WERI-Rb-1 (cell line): ENCODE measurements at places on chromosomes 5 and 9.

GRCh38 chr5:14226992-14227391, 83.8 kb downstream of the TRIO start:
- no peak for DNase-seq

GRCh38 chr9:32915802-32916201, 85.6 kb downstream of the APTX start:
- DNase-seq, result no peak

DNA sequence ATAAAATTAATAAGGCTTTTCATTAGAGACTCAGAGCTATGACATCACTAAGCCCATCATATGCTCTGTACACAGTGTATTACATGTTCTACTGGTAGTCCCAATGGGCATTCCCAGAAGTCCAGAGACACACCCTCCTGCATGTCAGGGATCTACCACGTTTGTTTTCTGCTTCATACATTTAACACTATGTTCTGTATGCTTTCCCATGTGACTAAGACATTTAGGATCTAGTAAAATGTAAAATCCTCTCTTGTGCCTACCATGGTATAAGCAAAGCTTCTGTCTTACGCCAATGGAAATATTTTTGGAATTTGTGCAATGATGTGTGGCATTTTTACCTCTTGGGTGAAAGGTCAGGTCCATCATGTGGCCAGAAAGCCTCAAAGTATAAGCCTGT, 192.4 kb downstream of the ADAMTSL1 start:
- no peak for DNase-seq

DNA sequence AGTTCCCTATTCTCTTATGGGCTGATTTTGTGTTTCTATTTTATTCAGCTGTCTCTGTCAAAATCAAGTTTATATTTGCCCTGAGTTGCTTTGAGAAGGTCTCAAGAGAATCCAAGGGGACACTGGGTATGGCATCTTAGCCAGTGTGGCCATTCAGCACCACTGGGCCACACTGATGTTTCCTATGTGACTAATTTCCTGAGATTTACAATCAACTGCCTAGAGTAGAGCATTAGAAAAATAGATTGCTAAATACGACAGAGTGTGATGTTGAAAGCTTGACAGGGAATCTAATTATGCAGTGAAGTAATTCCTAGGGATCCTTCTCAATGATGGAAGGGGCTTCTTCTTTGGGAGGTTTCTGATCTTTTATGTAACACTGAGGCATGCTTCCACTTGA, 141.7 kb downstream of the SV2C start:
- DNase-seq, result no peak

- no peak for DNase-seq
Observed at GRCh38 chr5:149037817-149038216, 25.0 kb downstream of the SH3TC2 start.

DNA sequence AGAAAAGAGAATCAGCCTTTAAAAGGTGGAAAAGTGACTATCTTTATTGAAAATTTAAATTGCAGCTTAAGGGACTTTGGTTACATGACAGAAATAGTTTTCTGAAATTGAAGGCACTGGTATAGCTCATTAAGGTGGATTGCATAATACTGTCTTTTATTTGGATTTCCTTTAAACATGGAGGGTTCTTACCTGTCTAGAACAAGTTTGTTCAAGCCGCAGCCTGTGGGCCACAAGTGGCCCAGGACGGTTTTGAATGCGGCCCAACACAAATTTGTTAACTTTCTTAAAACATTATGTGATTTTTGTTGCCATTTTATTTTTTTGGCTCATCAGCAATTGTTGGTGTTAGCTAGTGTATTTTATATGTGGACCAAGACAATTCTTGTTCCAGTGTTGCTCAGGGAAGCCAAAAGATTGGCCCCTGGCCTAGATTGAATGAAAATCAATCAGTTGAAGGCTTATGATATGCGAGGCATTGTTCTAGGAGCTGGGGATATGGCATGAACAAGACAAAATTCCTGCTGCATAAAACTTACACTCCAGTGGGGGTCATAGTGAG, 18.0 kb downstream of the NNT start:
- DNase-seq, result no peak

DNA sequence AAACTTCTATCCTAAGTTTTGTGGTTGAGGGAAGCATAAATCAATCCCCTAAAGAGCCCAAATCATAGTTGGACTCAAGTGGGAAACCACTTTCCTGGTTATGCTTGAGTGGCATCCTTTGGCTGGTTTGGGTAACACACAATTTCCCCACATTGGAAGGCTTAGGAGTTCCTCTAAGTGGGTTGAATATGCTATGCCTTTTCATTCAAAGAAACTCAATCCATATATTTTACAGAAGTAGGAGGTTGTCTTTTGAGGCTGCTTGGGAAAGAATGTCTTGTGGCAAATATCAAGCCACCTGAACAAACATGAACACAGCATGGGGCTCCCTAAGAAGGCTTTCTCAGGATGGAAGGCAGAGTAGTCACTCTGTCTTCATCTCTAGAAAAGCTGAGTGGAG, 121.1 kb downstream of the SPATA31D1 start:
- DNase-seq, result no peak

DNA sequence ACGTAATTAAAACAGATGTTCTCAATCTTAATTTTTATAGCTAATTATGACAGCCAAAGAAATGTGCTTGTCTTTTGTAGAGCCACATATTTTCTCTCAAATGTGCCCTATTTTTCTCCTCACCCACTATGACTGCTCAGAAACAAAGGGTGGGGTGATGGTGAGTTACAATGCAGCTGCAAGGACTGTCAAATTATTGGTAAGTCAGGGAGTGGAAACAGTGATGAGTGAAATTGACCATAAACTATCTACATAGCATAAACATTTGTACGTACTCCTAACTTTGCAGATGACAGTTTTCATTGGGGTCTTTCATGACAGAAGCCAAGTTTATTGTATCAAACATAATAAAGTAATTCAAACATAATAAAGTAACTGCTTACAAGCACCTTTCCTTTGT, 215.9 kb downstream of the MCTP1 start:
- DNase-seq, result no peak

DNA sequence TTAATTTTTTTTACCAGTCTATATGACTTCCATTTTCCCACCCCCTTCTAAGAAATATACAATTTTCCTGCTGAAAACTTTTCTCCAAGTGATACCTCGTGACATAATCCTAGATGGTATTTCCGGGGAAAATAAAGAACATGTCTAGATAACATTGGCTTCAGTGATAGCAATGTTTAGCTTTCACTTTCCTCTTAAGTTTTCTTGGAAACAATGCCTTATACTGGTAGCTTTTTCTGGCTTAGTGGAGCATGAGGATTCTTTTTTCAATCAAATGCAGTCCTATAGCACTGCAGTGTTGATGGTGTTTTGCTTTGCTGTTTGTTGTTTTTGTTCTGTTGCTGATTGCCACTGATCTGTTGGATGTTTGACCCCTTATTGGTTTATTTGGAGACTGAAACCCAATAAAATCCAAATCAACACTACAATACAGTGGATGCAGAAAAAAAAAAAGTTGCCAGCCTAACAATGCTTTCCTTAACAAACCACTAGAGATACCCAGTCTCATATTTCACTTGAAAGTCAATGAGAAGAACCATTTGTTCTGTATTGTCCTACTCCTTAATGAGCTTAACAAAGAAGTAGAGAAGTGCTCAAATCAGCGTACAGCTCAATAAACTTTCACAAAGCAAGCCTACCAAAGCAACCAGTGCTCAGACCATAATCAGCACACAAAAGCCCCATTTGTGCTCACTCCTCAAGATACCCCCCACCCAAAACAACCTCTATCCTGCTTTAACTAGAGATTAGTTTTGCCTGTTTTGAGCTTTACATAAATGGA, 74.2 kb upstream of the GRAMD2B start:
- DNase-seq, result no peak

DNA sequence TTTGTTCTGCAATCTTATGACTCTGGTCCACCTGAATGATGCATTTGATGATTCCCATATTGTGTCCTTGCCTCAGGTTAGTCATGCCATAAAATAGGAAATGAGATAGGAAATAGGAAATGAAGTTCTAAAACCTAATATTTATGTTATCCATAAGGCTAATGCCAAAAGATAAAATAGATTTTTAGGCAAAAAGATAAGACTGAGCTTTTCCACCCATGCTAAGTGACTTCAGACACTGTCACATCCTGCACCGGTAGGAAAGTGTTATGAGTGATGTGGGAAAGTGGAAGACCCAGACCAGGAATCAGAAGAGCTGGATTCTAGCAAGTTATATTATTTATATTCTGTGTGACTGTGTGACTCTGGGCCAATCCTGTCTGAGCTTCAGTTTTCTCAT, 600.8 kb upstream of the DMAC1 start:
- DNase-seq, result no peak

- no peak for DNase-seq
Observed at GRCh38 chr5:132214491-132214890, 13.2 kb downstream of the P4HA2 start.

GRCh38 chr5:169356181-169356580, 55.2 kb upstream of the SLIT3 start:
- DNase-seq, result no peak

DNA sequence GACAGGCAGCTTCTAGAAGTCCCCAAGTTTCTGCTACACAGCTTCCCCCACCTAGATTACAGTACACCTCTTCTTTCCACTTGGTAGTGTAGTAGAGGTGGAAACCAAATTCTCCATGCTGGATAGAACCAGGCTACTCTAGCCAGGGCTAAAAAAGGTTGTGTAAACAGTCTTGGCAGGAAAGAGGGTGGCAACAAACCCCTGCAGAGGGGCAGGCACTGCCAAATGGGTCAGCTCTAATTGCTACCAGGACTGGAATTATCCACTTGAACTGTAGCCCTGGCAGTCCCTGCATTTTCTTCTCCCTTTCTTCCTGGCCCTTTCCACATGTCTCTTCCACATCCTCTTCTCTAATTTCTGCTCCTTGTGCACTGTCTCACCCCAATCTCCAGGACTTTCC, 24.8 kb downstream of the RANBP3L start:
- DNase-seq, result no peak

GRCh38 chr5:76583163-76584047, 39.8 kb downstream of the F2RL2 start:
- DNase-seq, result no peak

DNA sequence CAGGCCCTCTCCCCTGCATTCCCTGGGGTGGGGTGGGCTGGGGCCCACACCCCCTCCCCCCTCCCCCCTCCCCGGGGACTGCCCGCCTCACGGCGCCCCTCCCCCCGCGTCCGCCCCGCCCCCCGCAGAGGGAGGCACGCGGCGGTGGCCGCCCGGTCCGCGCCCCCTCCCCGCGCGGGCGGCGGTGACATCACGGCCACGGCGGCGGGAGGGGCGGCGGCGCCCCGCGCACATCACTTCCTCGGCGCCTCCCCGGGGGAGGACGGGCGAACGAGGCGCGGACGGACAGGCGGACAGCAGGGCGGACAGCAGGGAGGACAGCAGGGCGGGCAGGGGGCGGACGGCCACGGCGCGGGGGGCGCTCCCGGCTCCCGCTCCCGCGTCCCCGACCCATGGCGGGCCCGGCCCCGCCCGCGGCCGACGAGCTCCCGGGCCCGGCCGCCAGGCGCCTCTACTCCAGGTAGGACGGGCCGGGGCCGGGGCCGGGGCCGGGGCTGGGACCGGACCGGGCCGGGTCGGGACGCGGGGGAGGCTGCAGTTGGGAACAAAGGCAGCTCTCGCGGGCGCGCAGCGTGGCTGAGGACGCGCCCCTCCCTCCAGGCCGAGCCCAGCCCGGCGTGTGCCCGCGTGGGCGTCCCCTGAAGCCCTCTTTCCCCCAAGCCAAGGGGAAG, at the start of gene GPSM1:
TSS of gene GPSM1 (plus strand) at position 236 of the 671 bp plus-strand sequence. CDS start at position 393, 157 bp downstream.
- DNase-seq, result peak; percentile 61

DNA sequence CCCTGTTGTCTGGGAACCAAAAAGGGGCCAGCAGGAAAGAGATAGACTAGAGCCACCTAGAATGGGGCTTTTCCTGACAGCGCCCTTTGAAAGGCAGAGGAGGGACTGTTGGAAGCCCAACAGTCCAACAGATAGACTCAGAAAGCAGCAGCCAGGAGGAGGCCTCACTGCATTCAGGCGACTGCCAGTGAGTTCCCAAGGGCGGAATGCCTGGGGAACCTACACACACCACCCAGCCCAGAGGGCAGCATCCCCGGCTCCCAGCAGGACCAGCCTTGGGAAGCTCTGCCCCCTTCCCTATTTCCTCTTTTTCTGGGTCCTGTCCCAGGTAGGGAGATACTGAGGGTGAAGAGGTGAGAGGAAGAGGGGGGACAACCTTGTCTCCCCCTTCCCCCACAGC, 192.4 kb upstream of the KLF4 start:
- DNase-seq, result no peak

DNA sequence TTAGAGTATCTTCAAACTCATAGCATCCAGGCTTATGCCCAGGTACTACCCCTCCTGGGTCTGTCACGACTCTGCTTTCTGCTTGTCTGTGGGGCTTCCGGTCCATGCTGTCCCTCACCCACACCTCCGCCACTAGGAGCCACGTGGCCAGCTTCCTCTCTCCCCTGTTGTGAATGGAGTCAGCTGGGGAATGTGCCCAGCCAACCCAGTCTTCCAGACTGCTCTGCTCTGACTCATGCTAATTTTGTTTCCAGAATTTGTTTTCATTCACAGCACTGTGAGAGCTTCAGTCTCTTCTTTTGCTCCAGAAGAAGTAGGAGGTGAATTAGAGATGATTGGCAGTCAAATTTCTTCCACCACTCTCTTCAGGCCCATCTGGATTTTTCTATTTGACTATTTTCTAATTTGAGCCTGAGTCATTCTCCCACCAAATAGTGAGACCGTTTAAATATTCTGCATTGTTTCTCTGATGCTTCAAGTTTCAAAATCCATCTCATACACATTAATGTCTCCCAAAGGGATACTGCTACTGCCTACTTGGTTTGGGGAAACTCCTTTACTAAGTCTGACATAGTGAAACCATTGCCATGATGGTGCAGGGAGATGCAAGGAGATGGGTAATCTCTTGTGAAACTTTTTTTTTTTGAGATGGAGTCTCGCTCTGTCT, 424.1 kb upstream of the KIF2A start:
- no peak for DNase-seq

DNA sequence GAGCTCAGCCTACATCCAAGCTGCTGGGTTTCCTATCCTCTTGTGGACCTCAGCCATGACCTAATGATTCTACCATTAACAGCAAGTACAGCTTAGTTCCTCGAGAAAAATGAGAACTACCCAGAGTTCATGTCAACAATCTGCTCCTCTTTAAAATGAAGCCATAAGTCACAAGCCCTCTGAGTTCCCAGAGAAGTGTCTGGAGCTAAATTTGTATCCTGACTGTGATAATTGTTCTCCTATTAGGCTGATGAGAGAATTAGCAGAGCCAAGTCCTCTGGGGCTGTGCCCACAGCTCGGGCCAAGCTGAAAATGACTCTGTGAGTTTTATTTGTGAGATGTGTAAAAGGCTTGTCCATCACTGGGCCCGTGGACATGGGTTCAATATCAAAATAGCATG, 145.1 kb upstream of the SMIM23 start:
- no peak for DNase-seq

DNA sequence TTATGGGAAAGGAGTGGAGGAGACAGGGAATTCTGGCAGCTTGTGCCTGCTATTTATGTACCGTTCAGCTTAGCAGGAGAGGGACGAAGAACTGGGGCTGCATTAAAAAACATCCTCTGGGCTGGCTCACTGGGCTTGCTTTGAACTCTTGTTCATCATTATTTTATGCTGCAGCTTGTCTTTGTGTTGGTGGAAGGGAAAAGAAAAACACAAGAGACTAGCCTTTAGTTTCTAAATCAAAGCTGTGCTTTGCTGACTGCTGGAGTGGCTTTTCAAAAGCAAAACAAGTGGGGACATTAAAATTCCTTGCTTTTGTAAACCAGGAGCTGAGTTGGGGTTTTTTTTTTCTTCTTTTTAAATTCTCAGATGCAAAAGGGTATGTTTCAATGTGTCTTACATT, 5.9 kb upstream of the RGMB start:
- no peak for DNase-seq
